Placental pericyte (primary cell): ENCODE measurements at places on chromosomes 1 and 21. TPM values are rescaled to one million over a fixed set of nuclear protein-coding genes. Genes with fewer than 3 reads are reported as not detected.

The TCHHL1 gene
- total RNA-seq = not detected in 2 replicates

The AKT3 gene
- 18.2 and 32.4 TPM in 2 replicates for total RNA-seq

The S100A1 gene
- 0.14 and 0.44 TPM in 2 replicates for total RNA-seq

The ACKR1 gene
- total RNA-seq = not detected in 2 replicates

The ILDR2 gene
- under 0.01 and 0.14 TPM in 2 replicates for total RNA-seq
